ENCODE measurements at places on chromosomes 7 and 10. TPM values are rescaled to one million over a fixed set of nuclear protein-coding genes. Genes with fewer than 3 reads are reported as not detected.

GIMAP4 gene
- total RNA-seq: 24.2 TPM

NUTM2D gene
- total RNA-seq: 5.0 TPM

TCTN3 gene
- 48.3 TPM for total RNA-seq

ITIH5 gene
- 23.5 TPM for total RNA-seq

ZP3 gene
- 1.5 TPM for total RNA-seq

C10orf143 gene
- total RNA-seq: 2.1 TPM

ANKRD61 gene
- total RNA-seq: not detected

PAX2 gene
- total RNA-seq: 122 TPM

TDRD1 gene
- total RNA-seq: 0.06 TPM

PNLIPRP2 gene
- total RNA-seq: not detected

GCK gene
- total RNA-seq: 2.9 TPM

NUTM2A gene
- 2.7 TPM for total RNA-seq

CTAGE4 gene
- total RNA-seq: 5.3 TPM

FEZF1 gene
- not detected for total RNA-seq

ACTR3C gene
- 23.4 TPM for total RNA-seq

SLC18A3 gene
- not detected for total RNA-seq

SPDYE9 gene
- total RNA-seq: not detected

PNLIPRP3 gene
- not detected for total RNA-seq

FAM25G gene
- total RNA-seq: not detected

SUGCT gene
- 15.5 TPM for total RNA-seq

GDI2 gene
- 212 TPM for total RNA-seq

TFPI2 gene
- total RNA-seq: 9.8 TPM

ZNF107 gene
- 6.5 TPM for total RNA-seq

CHAT gene
- not detected for total RNA-seq

GPR15LG gene
- 0.64 TPM for total RNA-seq

CALML5 gene
- not detected for total RNA-seq

LRMDA gene
- 22.6 TPM for total RNA-seq

MSMB gene
- not detected for total RNA-seq

CACNB2 gene
- 3.8 TPM for total RNA-seq

MCM10 gene
- 4.8 TPM for total RNA-seq
